ENCODE measurements at places on chromosomes 11 and 22. TPM values are rescaled to one million over a fixed set of nuclear protein-coding genes. Genes with fewer than 3 reads are reported as not detected.

DNA sequence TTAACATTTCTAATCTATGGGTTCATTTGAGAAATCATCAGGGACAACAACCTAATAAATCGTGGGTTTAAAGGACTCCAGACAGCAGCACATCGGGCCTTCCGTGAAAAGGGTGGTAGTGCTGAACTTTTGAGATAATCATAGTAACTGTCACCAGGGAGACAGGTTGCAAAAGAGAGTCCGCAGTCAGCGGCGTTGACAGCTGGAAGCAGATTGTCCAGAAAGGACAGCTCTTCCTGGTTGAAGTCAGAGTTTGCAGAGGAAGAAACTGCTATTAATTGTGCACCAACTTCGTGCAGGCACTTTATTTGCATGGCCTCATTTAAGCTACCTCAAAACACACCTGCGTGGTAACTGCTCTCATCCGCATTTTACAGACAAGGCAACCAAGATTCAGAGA lies 20.5 kb upstream of the ISX start:
- no peak for DNase-seq

DNA sequence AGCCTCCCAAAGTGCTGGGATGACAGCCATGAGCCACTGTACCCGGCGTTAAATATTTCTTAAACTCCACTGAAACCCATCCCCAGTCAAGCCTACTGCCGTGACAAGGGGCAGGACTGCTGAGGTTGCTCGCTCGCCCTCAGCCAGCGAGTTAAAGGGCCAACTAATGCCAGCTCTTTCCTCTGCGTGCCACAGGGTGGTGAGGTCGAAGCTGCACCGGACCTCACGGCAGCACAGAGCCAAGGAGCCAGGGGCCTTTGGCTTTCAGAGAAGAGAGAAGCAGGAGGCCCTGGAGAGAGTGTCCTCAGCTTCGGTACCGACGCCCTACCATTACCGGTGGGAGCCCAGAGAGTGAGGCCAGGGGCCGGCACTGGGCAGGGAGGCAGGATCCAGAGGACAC lies 12.8 kb downstream of the ARFGAP2 start:
- no peak for DNase-seq

- DNase-seq, result no peak
These were observed 18.6 kb downstream of the TSKU start for GRCh38 chr11:76801736-76802135.

GRCh38 chr11:121626980-121627379 lies 174.2 kb upstream of the SORL1-AS1 start:
- no peak for DNase-seq

DNA sequence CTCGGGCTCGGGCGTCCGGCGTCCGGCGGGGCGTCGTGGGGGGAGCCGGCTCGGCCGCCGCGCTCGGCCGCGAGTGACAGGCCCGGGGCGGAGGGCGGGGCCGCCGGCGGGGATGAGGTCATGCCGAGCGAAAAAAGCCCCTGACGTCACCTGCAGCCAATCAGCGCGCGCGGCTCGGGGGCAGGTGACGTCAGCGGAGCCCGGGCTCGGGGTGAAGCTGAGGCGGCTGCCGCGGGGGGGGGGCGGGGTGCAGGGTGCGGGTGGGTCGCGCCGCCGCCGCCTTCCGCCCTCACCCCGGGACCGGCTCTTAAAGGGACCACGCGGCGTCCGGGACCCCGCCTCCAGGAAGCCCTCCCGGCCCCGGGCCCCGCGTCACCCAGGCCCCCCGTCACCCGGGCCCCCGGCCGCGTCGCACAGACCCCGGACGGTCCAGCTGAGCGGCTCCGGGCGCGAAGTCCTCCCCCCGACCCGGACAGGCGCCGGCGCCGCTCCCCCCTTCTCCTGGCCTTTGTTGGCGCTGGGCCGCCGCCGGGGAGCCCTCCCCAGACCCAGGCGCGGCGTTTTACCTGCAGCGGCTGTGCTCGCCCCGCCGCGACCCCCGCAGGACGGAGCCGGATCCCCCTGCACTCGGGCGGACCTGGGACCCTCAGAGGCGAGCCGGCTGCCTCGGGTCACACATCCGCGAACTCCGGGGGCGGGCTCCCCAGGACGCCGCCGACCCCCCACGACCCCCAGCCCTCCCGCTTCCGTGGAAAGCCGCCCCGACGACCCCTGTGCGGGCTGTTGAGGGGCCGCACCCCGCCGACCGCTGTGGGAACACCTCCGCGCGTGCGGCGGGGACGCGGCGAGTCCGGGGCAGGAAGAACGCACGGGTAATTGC lies at the start of gene DUSP8:
TSS of gene DUSP8 (minus strand) at position 75 of the 880 bp plus-strand sequence. CDS start 6,445 bp downstream, outside the sequence.
- DNase-seq, result peak; percentile 99

DNA sequence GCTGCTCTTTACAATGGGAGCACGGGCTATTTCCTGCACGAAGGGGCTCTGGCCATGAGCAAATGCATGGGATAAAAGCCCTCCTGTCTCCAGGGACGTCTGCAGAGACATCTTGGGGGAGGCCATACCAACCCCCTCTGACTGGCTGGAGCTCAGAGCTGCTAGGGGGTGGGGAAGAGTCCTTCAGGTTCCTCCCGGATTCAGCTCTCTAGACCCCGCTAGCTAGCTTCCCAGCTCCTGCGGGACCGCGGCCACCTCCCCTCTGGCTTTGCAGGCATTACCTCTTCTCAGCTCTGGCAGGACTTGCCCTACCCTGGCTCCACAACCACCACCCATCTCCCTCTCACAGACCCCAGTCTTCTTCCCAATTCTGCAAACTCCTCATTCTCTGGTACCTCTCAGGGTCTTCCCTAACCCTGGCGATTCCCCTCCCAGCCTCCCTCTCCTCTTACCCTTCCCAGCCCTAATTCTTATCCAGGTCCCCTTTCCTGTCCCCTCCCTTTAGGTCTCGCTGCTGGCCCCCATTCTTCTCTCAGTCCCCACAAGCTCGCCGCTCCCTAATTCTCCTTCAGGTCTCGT lies 802 bp downstream of the SYT13 start:
- DNase-seq, result no peak

- DNase-seq, result no peak
These were observed 1.3 kb downstream of the TIGD3 start for GRCh38 chr11:65355776-65356393.

DNA sequence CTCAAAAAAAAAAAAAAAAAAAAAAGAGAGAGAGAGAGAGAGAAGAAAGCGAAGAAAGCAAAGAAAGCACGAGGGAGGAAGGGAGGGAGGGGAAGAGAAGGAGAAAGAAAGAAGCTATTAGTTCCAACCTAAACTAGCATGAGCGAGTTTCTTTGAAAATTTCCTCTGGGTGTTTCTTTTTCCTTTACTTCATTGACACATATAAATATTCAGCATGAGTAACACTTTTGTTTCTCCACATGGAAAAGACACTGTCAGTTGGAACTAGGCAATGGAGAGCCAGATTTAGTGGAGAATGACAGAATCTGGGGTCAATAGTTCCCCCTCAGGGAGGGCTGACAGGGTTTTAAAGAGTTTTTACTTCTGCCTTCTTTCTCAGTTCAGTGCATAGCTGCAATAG lies 257.4 kb downstream of the DDX10 start:
- DNase-seq, result no peak

DNA sequence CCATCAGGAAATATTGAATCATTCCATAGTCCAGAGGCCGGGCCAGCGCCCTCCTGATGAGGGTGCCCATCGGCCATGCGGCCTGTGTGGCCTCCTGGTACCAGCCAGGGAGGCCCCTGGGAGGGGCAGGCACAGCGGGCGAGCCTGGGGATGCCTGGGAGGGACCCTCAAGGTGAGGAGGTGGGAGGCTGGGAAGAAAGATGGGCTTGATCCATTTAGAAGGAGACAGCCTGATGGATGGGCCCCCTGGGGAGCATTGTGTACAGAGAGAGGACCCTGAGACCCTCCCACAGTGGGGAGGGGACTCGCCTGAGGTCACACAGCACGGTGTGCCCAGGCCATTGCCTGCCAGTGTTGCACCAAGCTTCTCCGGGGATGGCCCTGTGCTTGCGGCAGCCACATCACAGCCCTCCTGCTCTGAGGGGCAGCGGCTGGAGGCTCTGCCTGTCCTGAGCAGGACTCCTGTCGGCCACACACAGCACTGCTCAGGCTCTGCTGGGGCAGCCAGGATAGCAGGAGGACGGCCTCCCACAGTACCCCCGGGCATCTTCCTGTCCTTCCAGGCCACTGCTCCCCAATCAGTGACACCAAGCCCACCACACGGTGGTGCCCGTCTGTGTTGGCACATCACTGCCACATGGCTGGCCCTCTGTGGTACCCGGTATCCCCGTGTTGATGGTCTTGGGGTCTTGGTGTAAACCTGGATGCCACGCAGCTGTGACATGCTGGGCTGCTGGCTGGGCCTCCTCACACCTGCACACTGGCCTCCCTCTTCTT lies 290.0 kb downstream of the TBC1D22A start:
- no peak for DNase-seq

GRCh38 chr11:109046284-109046992 lies 375.6 kb upstream of the C11orf87 start:
- no peak for DNase-seq

DNA sequence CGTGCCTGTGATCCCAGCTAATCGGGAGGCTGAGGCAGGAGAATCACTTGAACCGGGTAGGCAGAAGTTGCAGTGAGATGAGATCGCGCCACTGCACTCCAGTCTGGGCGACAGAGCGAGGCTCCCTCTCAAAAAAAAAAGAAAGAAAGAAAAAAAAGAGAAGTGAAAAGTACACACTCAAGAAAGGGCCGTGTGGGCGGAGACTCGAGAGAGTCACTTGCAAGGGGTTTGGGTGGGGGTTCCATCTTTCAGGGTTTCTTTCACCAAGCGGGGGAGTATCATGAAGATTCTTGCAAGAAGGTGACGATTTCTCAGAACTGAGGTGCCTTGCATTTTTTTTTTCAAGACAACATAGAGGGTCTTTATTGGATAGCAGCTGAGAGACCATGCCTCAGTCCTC lies 4.0 kb upstream of the IFITM5 start:
- DNase-seq, result no peak

DNA sequence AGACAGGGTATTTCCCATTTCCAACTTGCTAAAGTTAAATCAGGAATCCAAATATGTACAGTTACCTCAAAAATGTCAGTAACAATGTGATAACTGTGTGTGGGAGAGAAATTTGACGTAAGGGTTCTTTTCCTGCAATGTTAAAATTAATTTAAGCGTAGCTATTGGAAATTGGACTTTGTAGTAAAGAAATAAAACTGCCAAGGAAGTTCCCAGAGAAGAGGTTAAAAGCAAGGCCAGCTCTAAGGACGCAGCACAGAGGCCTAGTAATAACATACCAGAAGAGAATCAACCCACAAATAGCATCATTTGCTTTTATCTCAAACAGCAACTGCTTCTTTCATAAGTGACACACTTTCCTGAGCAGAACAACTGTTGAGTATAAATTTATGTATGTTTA lies 36.8 kb upstream of the GRIA4 start:
- DNase-seq, result no peak

DNA sequence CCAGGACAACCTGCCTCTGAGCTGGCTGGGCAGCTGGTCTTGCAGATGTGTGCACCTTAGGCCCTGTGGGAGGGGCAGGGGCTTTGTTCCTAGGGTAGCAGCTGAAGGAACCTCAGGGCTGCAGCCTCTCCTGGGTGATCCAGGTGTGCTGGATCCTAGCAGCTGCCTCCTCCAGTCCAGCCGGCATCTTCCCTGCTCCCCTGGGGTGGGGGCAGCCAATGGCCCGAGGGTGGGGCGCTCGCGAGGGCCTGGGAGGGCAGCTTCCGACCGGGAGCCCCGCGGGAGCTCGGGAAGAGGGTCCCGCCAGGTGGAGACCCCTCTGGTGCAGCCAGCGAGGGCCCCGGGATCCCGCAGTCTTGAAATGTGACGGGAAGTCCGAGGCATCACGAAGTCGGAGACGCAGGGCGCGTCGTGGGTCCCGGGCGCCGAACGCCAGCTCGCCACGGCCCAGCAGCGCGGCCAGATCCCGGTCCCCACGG lies 1.7 kb downstream of the IFITM1 start:
- no peak for DNase-seq

- no peak for DNase-seq
These were observed 236.1 kb downstream of the TTC28 start for GRCh38 chr22:28443526-28443876.

DNA sequence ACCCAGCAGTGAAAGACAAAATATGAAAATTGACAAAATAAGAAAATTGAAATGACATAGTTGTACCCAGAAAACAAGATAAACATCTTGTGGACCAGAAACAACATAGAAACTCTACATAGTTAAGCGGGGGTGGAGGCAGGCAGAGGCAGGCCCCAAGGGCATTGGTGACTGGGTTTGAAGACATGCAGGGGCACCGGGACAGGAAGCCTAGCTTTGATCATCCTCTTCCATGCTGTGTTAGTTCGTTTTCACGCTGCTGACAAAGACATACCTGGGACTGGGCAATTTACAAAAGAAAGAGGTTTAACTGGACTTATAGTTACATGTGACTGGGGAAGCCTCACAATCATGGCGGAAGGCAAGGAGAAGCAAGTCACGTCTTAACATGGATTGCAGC lies 33.5 kb upstream of the CRTAM start:
- no peak for DNase-seq

GRCh38 chr11:7871056-7871455 lies 60.0 kb downstream of the OR10A6 start:
- no peak for DNase-seq

DNA sequence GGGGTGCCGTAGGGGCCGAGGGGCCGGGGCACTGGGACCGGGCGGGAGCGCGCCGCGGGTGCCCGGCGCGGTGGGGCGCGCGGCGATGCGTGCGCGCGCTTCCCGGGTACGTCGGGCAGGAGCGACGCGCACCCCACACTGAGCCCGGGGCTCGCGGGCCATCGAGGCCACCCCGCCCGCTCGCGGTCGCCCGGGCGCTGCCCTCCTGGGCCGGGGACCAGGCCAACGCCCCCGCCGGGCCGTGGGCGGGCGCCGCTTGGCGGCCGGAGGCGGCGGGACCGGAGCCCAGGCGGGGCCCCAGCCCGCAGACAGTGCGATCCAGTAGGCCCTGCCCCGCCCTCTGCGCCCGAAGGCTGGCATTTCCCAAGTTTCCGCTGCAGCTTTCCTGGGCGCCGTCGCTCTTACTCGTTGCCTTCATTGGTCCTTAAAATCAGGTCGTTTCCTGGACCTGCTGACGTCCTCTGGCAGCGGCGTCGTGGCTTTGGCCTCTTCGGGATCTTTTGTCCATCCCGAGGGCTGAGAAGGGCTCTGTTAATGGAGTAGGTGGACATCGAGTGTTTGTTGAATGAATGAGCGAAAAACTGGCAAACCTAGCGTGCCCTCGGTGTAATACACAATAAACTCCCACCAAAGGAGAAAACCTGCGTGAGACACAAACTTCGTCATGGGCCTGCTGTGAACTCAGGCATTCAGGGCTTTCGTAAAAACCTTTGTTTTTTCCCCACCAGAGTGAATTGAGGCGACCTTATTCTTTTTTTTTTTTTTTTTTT lies 638 bp downstream of the PARVA start:
- DNase-seq, result no peak

- no peak for DNase-seq
These were observed 3.6 kb downstream of the SHISAL1 start for GRCh38 chr22:44309137-44309536.

The ZNF280A gene
- not detected for total RNA-seq

The CTR9 gene
- 34.7 TPM for total RNA-seq

The CD3E gene
- 483 TPM for total RNA-seq

The IL18BP gene
- 14.7 TPM for total RNA-seq
